ENCODE measurements at places on chromosomes 7 and 10.

DNA sequence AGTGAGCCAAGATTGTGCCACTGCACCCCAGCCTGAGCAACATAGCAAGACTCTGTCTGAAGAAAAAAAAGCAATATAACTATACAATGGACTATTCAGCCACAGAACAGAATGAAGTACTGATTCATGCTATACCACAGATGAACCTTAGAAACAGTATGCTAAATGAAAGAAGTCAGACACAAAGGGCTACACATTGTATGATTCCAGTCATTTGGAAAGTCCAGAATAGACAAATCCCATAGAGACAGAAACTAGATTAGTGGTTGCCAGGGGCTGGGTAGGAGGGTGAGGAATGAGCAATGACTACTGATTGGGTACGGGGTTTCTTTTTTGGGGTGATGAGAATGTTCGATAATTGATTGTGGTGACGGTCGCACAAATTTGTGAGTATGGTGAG, 9.6 kb upstream of the CFAP70 start:
- no peak for DNase-seq

DNA sequence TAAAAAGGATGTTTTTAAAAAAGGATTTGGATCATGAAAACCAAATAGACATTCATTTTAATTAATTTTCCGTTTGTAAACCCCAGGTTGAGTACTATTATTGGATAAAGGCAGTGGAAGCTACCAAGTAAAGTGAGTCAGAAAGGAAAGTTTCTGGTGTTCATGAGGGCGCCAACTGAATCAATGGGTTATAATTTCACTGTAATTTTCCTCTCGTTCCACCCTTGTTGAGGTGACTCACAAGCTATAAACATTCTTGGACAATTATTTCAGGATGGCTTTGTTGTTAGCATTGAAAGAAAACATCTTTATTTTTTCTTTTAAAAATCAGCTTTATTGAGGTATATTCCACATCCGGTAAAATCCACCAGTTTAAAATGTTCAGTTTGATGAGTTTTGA, 5.1 kb upstream of the FAM133B start:
- no peak for DNase-seq

GRCh38 chr10:88027570-88027969, 164.1 kb downstream of the PTEN start:
- DNase-seq = no peak

GRCh38 chr7:96076350-96076707, 245.6 kb downstream of the SLC25A13 start:
- DNase-seq = no peak

DNA sequence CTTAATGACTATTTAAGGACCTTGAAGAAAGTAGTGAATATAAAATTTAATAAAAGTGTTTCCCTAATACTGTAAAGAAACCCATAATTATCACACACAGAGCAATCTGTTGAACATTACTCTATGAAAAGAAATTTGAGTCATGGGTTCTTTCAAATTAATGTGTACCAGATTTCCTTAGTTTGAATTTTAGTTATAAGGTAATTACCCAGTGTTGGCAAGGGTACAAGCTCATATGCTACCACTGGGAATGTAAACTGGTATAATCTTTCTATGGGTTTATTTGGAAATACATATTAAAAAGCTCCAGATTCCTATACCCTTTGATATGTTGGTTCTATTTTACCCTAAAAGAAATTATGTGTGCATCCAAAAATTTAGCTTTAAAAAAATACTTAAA, 22.9 kb downstream of the PANK1 start:
- no peak for DNase-seq

GRCh38 chr7:28539289-28539981, 127.1 kb downstream of the CREB5 start:
- DNase-seq = no peak

GRCh38 chr7:6705959-6706665, 635 bp downstream of the ZNF12 start:
- DNase-seq = peak; percentile 27

- DNase-seq = peak; percentile 54
These were observed 51.3 kb upstream of the VIPR2 start for GRCh38 chr7:159195946-159196345.

DNA sequence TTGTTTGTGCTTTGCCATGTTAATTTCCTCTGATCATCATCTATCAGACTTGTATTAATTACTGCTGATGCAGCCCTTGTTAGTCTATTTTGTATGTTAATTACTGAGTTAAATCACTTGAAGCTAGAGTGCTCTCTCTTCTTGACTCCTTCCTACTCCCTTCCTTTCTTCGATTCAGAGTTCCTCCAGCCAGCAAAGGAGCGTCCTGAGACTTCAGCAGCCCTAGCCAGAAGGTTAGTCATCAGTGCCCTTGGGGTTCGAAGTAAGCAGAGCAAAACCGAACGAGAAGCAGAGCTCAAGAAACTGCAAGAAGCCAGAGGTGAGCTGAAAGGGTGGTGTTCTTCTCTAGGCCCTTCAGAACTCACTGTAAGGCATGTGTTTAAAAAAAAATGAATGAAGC, 32.1 kb downstream of the LOXL4 start:
- no peak for DNase-seq

DNA sequence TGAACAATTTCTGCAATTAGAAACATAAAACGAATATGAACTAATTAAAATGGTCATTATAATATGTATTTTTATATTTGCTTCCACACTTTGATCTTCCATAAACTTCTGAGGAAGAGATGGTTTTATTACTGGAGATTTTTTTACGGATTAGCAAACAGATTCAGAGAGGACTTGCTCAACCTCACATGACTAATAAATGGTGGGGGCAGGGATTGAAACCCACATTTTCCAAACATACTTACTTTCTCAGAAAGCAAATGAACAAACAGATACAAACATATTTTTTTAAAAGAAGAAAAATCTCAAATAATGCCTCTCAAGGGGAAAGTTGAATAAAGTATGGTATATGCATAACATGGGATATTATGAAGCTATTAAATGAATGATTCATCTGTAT, 18.3 kb downstream of the ANKMY2 start:
- DNase-seq = no peak

- DNase-seq = no peak
These were observed 116.7 kb downstream of the TCF7L2 start for GRCh38 chr10:113066561-113067312.

DNA sequence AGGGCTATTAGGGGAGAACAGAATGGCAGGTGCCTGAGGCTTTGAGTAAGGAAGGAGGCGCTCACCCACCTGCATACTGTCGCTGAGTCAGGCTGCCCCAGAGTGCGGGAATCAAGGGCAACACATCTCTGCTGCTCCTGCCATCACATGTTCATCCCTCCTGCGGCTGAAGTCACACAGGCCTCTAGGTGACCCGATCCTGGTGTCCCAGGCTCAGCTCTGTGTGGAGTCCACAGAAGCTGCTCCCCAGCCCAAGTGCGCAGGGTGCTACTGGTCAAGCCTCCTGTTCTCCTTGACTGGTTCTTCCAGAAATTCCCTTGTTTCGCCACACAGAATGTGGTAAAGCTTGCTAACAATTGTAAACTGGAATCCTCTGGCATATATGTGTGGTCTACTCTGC, 96.9 kb upstream of the IL6 start:
- DNase-seq = no peak

DNA sequence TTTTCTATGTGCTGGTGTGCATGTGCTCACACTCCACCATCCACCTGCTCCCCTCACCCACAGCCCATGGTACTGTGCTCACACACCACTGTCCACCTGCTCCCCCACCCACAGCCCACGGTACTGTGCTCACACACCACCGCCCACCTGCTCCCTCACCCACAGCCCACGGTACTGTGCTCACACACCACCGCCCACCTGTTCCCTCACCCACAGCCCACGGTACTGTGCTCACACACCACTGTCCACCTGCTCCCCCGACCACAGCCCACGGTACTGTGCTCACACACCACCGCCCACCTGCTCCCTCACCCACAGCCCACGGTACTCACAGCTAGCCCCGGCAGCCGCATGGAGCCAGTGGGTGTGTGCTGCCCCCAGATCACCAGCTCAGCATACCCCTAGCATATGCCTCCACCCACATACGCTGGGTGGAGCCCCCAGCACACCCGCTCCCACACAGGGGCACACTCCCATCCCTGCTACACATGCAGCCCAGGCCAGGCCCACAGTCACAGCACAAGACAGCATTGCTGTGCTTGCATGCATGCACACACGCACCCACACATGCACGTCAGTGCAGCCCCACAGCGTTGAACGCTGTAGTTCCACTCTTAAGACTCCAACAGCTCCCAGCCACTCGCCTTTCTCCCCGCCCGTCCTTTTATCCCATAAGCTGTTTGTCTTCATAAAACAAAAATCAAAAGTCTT, 62.0 kb downstream of the PAX2 start:
- DNase-seq = no peak

DNA sequence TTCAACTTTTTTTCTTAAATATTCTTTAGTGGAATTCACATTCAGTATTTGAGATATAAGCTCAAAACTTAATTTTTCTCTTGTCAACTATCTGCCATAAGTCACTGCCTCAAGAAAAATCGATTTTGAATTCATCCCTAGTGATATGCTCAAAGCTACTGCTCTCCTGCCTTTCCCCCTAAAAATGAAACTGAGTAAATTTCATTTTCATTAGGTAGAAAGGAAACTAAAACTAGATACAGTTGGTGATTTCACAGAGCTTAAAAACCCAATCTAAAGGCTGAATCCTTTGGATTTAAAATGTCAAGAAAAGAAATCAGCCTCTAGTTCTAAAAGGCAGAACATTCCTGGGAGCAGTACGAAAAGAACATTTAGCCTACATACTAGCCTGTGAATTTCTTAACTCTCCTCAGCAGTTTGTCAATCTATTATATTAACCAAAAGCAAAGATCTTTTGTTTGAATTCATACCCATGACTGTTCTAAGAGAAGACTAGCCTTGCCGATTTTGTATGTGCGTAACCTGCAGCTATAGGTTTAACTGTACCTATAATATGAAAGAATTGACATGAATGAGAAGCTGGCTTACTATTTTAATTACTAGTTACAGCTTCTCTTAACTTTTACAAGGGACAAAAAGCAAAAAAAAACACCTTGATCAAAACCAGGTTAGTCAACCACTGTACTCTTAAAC, 4.9 kb upstream of the FAM53B start:
- DNase-seq = no peak

GRCh38 chr10:7944537-7944936, 110.0 kb upstream of the GATA3 start:
- DNase-seq = no peak

DNA sequence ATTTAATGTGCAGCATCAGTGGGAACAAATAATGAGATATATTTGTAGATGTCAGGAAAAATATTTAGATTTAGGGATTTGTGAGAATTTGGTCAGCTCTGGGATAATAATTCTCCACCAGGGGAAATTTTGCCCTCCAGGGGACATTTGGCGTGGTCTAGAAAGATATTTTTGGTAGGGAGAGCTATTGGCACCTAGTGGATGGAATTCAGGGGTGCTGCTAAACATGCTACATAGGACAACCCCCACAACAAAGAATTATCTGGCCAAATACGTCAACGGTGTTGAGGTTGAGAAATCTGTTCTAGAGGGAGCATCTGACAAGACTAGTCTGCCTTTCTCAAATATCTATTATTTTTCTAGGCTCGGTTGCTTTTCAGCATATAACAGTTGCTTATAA, 2.1 kb downstream of the ADK start:
- no peak for DNase-seq

GRCh38 chr10:50504389-50504788, 119.4 kb downstream of the SGMS1 start:
- DNase-seq = no peak

DNA sequence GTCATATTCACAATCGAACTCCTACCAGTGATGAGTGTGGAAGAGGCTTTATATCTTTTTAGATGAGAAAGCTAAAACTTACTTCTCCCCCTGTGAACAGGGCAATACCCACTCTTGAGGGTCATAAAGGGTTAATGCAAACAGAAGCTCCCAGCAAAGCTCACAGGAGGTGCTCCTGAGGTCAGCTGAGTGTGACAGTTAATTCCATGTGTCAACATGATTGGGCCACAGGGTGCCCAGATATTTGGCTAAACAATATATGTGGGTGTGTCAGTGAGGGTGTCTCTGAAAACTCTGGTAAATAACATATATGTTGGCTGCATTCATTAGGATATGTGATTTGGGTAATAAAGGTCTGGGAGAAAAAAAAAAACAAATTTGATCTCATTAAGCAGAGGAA, 86.0 kb downstream of the HIP1 start:
- DNase-seq = no peak

GRCh38 chr10:71136036-71136721, 76.2 kb upstream of the UNC5B start:
- DNase-seq = no peak

- DNase-seq = no peak
These were observed 287.8 kb downstream of the GALNT17 start for GRCh38 chr7:71419546-71420337.

DNA sequence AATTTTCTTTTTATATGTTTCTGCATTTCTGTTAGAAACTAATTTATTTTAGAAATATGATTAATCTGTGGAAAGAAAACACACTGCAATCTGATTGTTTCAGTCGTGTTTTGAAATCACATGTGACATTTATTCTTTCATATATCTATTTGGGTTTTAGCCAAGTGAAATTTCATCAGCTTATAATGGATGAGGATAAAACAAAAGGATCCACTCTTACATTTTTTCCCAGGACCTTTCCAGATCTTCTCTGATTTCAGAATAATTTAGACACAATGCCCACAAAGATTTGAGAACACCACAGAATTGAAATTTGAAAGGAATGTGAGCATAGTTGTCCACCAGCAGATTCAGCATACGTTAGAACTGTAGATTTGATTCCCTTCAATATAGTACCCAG, 29.1 kb downstream of the CBLL1 start:
- DNase-seq = no peak

DNA sequence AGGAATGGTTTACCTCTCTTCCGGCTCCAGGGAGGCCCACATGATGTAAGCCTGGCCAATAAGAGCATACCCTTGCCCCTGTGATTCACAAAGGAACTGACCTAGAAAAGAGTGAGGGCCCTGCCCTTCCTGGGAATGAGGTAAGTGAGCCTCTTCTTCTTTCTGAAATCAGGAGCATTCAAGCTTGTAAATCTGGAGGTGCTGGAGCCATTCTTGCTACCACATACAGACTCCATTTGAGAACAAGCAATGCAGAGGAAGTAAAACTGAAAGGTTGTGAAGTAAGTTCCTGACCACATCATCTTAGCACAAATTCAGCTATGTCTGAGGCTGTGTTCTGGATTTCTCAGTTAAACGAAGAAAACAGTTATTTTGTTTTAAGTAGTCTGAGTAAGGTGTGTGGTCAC, 132.2 kb downstream of the CD36 start:
- no peak for DNase-seq

- DNase-seq = no peak
These were observed 124.4 kb upstream of the PTPRZ1 start for GRCh38 chr7:121748546-121748945.

DNA sequence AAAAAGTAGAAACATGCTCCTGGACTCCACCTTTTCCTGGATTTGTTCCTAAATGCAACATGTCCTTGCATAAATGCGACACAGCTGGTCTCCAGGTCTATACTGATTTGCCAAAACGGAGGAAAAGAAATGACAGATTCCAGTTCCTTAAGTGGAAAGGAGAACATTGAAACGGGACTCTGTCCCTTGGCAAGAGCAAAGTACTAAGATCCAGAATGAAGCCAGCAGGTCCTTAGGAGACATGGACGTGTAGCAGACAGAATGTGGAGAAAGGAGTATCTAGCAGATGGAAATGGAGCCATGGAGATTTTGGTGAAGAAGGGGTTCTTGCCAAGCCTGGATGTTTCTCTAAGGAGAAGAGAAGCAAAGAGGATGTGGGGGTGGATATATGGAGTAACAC, 16.2 kb downstream of the PIP start:
- no peak for DNase-seq

All from CD4-positive, alpha-beta T cell treated with Interleukin-12 subunit alpha and Interleukin-12 subunit beta, for 1 hour (primary cell).